ENCODE measurements at places on chromosomes 3 and 15. TPM values are rescaled to one million over a fixed set of nuclear protein-coding genes. Genes with fewer than 3 reads are reported as not detected.

CCDC54 gene
- not detected for total RNA-seq

CCDC33 gene
- not detected for total RNA-seq

MESD gene
- 22.5 TPM for total RNA-seq

CCDC13 gene
- total RNA-seq, result 0.57 TPM
